Psoas muscle (tissue), 8 donors: ENCODE measurements at places on chromosomes 11 and 22. TPM values are rescaled to one million over a fixed set of nuclear protein-coding genes. Genes with fewer than 3 reads are reported as not detected.

The UBQLN3 gene
- not detected for total RNA-seq

The TEAD1 gene
- 149 TPM for total RNA-seq

The ALDH3B1 gene
- total RNA-seq: 1.7 TPM

The SSTR3 gene
- total RNA-seq: not detected

The SLC1A2 gene
- total RNA-seq: 2.0 TPM

GRCh38 chr22:25748140-25748539 is 6.2 kb downstream of the MYO18B start:
- no peak for DNase-seq

DNA sequence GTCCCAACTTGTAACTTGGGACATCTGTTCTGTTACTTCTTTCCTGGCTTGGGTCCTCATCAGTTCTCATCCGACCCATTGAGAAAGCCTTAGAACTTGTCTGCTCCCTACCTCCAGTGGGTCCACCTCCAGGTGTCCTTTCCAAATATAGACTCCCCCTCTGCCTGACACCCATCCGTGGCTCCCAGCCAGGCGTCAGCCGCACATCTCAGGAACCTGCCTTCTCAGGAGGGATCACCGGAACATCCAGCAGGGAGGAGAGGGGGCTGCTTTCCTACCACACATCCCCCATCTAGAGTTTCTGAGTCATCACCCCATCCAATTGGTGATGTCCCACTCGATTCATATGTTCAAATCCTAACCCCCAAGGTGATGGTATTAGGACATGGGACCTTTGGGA is 36.5 kb downstream of the C11orf91 start:
- DNase-seq: no peak

DNA sequence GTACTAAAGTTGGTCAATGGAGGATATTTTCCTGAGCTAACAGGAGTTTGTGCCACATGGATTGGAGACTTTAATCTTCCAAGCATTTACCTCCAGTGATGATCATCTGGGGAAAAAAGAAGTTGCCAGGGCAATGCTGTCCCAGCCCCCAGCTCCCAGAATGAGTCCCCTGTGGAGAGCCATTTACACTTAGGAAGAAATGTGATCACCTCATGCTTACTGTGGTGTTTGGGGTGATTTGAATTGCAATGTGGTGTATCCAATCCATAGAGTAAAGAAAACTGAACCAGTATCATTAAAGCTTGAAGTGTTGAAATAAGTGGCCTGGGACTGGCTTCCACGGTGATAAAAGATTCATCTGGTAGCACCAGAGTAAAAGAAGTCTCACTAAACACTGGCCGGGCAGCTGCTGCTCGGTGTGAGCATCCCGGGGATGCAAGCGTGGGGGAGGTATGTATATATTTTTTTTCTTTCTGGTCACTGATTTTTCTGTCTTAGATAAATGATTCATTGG is 117.2 kb upstream of the NTM start:
- no peak for DNase-seq
